ENCODE measurements at places on chromosomes 1 and 21.
A peak's percentile ranks its signal among the peaks of the same experiment; 100 is the strongest.

DNA sequence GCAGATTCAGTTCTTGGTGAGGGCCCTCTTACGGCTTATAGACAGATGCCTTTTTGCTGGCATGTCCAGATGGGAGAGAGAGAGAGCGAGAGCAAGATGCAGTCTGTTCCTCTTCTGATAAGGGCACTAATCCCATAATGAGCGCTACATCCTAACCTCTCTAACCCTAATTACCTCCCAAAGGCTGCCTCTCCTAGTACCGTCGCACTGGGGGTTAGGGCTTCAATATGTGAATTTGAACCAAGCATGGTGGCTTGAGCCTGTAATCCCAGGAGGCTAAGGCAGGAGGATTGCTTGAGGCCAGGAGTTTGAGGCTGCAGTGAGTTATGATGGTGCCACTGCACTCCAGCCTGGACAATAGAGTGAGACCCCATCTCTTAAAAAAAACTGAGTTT lies 10.5 kb upstream of the SDE2 start:
- DNase-seq: no peak

DNA sequence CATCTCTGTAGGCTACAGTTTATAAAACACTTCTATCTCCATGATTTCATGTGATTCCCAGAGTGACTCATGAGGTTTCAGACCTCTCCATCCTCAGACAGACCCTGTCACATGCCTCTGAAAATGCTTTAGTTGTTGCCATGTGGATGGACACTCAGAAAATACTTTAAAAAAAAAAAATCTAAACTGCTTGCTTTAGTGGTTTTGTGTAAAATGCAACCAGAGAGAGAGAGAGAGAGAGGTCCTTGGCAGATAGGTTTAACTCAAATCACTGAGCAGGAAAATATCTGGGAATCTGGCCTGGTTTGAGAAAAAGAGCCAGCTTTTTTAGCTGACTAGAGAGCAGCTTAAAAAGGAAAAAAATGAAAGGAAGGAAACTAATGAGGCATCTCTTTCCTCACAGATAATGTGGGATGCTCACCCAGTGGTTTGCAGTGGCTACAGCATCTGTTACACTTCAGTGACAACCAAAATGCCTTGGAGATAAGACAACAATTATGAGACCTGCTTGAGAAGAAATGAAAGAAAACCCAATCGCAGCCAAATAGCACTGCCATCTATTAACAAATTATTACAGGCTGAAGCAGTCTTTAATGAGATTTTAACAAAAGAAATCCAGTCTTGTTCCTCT lies 54.6 kb upstream of the SYT14 start:
- DNase-seq: no peak

DNA sequence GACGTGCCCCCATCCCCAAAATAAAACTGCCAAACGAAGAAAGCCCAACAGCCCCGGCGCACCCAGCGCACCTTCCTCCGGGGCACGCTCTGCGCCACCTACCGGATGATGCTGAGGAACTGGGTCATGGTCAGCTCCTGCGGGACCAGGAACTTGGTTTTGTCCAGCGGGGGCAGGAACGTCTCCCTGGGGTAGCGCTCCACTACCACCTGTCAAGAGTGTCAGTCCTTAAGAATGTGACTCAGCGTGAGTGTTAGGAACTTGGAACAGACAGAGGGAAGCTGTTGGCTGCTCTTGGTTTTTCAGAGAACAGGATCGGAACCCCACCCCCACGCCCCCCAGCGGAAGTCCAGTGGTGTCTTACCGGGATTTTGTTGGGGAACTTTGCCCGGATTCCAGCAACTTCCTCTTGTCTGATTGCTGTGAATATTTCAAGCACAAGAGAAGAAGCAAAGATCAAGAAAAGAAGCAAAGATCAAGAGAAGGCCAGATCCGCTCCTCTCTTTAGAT lies 431 bp downstream of the MAP1LC3C start:
- DNase-seq: no peak

DNA sequence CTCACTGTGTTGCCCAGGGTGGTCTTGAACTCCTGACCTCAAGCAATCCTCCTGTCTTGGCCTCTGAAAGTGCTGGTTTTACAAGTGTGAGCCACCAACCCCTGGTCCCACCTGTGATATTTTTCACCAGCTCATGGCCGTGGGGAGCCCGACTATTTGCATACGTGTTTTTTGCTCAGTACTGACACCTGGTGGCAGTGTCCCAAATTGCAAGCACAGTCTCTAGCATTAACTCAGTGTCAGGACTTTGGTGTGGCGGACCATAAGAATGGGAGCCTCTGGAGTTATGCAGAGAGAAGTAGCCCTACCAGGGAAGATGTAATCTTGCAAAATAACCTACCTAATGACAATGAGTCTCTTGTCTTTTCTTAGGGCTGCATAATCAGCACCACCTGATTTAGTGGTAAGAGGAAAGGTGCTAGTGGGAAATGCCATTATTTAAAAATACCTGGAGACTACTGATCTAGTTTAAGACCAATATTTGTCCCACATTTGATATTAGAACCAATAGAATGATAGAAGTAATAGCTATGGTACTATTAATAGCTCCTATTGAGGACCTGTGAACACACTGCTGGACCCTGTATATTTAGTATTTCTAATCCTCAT lies 305.4 kb downstream of the DISC1 start:
- no peak for DNase-seq

- DNase-seq: no peak
Measured at GRCh38 chr1:10065344-10065685, 32.6 kb downstream of the UBE4B start.

DNA sequence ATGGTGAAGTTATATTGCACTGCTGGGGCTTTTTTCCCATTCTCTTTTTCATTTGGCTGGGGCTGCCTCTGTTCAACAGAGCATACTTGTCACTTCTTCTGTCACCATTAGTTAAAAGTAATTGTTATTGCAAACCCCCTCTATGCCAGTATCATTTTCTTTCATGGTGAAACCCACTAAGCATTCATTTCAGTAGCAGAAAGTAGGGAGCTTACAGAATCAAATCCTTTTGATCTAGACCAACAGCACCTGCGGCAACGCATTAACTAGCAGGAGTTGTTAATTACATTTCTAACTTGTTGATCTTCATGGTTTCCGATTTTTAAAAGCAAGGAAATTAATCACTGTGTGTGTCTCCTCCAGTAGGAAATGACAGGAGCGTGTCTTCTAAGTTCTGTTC lies 15.0 kb downstream of the SMYD2 start:
- no peak for DNase-seq

GRCh38 chr1:155892796-155893195 lies 18.4 kb downstream of the RIT1 start:
- peak; percentile 40 for DNase-seq

- DNase-seq: no peak
Measured at GRCh38 chr1:64502083-64502482, 32.2 kb downstream of the CACHD1 start.

DNA sequence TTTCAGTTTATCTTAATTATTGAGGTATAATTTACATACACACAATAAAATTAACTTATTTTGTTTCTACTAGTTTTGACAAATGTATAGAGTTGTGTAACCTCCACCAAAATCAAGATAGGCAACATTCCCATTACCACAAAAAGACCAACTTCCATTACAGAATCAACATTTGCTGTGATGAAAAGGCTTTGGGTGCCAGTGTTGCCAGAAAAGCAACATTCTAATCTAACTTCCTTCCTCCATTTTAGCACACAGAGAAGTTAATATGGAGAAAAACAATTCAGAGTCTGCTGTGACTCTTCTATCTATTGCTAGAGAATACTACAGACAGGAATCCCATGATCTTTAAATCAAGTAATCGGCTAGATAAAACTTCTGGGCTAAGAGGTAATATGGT lies 245.3 kb downstream of the RERE start:
- no peak for DNase-seq

DNA sequence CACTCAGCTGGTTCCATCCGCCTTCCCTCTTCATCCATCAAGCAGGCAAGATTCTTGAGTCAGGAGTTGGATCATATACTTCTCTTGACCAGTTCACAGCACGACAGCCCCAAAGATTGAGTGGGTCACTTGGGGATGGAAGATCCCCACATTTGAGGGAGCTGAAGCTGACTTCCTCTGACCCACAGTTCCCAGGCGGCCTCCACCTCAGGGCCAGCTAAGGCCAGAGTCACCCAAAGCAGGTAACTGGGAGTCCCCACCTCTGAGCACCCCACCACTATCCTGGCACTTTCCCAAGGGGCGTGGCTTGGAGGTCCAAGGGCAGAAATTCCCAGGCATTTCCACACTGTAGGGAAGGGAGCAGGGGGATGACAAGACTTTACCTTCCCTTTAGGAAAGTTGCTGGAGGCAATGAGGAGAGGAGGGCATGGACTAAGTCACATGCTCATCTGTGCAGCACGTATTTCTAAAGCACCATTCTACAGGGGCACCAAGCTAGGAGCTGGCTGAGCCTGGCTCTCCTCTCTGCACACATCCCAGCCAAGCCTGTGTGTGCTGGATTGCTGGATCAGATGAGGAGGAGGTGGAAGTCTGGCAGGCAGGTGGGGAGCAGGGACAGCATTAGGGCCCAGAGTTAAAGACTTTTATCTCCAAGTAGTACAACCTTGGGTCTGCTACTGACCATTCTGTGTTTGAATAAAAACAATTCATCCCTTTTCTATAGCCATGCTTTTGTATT lies 1.3 kb upstream of the RD3 start:
- no peak for DNase-seq

DNA sequence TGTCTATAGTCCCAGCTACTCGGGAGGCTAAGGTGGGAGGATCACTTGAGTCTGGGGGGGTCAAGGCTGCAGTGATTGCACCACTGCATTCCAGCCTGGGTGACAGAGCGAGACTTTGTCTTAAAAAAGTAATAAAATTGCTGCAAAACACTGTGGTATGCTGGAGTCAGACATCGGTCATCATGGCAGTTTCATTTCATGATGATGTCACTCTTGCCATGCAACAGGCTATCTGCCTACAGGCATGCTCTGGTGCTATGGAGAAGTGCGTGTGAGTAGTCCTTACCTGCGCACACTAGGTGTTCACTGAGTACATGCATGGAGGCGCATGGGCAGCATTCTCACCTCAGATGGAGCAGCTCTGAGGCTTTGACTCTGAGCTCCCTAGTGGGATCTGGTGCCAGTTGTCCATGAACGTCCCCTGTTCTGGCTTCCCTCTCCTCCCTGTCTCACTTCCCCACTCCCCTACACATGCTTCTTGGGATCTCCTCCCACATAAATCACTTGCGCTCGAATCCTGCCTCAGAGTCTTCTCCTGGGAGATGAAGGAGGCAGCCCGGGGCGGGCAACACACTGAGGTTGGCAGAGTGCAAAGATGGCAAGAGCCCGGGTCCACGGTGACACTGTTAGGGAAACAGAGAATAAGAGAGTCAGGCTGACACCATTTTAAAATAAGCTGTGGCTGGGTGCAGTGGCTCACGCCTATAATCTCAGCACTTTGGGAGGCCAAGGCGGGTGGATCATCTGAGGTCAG lies 10.4 kb upstream of the CELA3B start:
- no peak for DNase-seq

GRCh38 chr1:87880098-87880760 lies 551.5 kb downstream of the LMO4 start:
- no peak for DNase-seq

GRCh38 chr1:221829327-221830015 lies 87.6 kb upstream of the DUSP10 start:
- DNase-seq: peak; percentile 78

All from pulmonary artery endothelial cell (primary cell).